ENCODE measurements at places on chromosomes 2 and 18.
A peak's percentile ranks its signal among the peaks of the same experiment; 100 is the strongest.

DNA sequence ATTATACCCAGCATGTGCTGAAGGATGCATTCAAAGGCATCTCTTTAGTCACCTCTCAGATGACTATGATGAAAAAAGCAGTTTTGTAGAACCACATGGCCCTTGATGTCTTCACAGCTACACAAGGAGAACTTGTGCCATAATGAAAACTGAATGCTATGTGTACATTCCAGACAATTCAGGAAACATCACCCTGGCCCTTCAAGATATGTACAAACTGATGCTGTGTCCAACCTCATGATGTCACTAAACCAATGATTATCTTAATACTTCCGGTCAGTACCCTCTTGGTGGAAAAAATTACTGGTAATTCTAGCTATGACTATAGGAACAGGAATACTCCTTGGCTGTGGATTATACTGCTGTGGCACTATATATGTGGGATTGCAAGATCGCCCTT, 20.0 kb downstream of the DUSP11 start:
- no peak for DNase-seq

DNA sequence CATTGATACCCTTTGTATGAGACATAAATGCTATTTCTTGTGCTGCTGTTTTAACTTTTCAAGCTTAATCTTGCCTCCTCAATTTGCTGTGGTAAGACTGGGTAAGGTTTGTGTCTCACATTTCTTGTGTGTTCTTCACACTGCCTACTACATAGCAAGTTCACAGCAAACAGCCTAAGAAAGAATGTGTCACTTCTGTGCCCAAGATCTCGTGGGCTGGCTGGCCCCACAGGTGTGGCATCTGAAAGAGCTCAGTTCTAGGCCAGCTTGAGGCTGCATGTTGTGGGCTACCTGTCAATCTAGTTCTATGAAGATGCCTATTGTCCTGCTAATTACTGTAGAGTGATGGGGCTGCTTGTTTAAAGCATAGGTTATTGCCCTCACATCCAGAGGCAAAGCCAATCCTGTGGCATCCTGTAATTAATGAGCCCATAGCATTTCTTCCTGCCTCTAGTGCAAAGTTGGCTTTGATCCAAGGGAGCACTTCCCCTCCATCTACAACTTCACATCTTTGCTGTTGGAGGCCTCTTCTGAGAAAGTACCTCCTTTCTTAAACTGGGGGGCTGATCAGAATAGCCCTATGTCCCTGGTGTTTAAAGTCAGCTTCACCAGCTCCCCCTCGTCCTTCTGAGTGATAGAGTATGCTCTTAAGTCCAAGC, 40.9 kb upstream of the ASPRV1 start:
- DNase-seq: no peak

- DNase-seq: no peak
Measured at GRCh38 chr18:67924656-67925055, 408.1 kb upstream of the DSEL start.

DNA sequence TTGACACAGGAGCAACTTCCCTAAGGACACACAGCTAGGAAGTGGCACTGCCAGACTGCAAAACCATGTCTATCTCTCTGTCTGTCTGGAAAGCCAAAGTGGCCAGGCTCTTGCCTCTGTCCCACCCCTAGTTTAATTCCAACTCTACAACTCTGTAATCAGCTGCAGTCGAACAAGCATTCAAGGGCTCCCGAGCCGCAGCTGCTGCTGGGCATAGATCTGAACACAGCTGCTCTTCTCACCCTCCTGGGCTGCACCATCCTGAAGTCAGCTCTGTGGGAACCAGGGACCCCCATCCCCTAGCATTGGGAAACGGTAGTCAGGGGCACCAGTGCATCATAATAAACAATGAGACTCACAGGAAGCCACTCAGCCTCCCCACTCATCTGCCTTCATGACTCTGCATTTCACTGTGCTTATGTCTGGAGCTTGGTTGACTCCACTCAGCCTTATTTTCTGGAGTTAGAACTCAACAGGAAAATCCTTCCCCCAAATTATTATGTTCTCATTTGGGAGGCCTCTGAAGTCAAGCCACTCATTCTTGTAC, 44.4 kb upstream of the TMEM163 start:
- DNase-seq: no peak

DNA sequence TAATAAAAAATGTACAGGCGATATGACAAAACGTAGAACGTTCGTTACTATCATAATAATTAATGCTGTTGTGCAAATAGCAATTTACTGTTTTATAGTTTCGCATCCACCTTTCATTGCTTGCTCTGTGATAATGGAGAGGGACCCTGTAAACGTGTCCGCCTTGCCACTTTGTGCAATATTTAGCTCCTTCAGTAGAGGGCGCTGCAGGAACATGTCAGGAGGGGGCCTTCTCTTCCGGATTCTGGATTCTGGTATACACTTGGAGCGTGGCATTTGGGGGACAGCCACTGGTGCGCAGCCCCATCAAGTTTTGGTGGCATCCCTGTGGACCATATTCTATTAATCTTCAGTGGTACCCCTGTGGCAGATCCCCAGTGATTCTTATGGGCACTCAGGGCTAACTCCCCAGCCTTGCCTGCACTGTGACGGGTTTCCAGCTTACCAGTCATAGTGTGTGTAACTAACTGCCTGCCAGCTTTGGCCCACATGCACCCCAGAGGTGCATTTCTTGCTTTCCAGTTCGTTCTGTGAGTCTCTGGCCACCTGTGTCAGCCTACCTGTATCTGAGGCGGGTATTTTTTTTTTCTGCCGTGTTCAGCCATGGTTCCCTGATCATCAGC, 140.3 kb downstream of the CYRIA start:
- no peak for DNase-seq

- no peak for DNase-seq
Measured at GRCh38 chr2:209426432-209426831, 2.6 kb downstream of the MAP2 start.

DNA sequence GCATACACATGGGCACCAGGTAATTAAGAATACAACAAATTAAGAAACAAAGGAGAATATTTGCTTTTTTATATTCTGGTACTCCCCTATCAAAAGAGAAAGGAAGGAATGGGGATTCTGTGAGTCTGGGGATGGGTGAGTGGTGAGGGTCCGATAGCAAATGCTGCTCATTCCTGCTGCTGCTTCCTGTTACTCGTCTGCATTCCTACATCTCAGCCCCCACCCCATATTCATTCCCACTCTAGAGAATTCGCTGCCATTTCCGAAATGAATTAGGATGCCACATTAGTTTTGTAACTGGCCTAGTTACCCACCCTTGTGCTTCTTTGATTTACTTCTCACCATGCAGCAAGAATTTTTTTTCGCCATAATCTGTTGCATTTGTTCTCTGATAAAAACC, 1905.3 kb upstream of the PIK3C3 start:
- DNase-seq: no peak

- peak; percentile 58 for DNase-seq
Measured at GRCh38 chr2:40371525-40372282, 80.2 kb downstream of the SLC8A1 start.

DNA sequence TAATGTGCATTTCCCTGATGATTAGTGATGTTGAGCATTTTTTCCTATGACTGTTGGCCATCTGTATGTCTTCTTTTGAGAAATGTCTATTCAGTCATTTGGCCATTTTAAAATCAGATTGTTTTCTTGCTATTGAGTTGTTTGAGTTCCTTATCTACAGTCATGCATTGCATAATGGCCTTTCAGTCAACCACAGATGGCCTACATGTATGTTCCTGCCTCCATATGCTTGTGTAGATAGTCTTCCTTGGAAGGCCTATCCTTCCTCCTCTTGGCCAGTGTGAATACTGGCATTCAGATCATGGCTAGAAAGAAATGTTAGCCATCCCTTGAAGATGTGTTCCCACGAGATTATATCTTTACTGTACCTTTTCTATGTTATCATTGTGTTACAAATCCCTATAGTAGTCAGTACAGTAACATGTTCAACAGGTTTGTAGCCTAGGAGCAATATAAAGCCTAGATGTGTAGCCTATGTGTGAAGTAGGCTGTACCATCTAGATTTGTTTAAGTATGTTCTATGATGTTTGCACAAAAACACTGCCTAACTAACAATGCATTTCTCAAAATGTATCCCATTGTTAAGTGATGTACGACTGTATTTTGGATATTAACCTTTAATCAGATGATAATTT, 65.6 kb upstream of the CD302 start:
- DNase-seq: no peak

DNA sequence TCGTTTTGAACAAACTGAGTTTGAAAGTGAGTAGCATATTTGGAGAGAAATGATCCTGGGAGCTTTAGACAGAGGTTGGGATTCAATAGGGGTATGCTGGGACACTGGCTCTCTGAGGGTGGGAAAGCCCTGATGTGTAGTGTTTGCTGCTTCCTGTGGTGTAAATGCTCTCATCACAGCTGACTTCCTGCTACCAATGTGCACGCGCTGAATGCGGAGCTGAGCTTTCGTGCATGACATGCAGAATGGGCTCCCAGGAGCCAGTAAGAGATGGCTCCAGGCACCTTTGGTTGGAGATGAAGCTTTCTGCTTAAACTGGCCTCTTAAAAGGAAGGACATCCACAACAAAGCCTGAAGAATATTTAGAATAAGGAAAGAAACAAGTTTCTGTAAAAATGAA, 224.1 kb upstream of the CCDC150 start:
- DNase-seq: no peak

- no peak for DNase-seq
Measured at GRCh38 chr2:222506230-222506935, 82.0 kb downstream of the SGPP2 start.

- peak; percentile 61 for DNase-seq
Measured at GRCh38 chr2:86623043-86623493, 597 bp downstream of the RNF103 start.

- no peak for DNase-seq
Measured at GRCh38 chr18:10514601-10515000, 11.2 kb upstream of the NAPG start.

GRCh38 chr2:64743739-64744330, 90.1 kb upstream of the SERTAD2 start:
- no peak for DNase-seq

- DNase-seq: no peak
Measured at GRCh38 chr2:210207929-210208328, 17.3 kb downstream of the ACADL start.

GRCh38 chr18:28147674-28148171, 29.2 kb downstream of the CDH2 start:
- DNase-seq: no peak

DNA sequence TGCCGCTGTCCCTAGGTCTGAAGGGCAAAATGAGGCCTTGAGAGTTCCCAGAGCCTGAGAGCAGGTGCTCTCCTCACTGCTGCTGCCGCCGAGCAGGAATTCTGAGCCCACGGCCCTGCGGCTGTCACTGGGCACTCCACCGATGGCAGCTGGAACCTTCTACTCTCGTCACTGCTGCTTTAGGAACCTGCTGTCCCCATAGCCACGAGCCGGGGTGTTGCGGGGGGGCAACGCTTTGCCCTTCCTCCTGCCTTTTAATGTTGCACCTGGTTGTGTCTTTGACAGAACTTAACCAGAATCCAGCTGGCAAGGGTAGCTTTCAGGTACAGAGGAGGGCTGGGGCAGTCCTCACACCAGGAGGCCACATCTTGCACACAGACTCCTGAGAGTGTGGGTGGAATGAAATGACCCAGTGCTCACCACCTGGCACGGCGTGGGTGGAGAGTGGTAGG, 32.3 kb downstream of the NCK2 start:
- DNase-seq: no peak

Data from left hindlimb (tissue), 1 donor.